ENCODE measurements at places on chromosomes 3 and 15.

GRCh38 chr3:161644891-161645635, 148.5 kb downstream of the OTOL1 start:
- DNase-seq, result no peak

- no peak for DNase-seq
These were observed 152.3 kb downstream of the SMAD6 start for GRCh38 chr15:66854012-66854965.

DNA sequence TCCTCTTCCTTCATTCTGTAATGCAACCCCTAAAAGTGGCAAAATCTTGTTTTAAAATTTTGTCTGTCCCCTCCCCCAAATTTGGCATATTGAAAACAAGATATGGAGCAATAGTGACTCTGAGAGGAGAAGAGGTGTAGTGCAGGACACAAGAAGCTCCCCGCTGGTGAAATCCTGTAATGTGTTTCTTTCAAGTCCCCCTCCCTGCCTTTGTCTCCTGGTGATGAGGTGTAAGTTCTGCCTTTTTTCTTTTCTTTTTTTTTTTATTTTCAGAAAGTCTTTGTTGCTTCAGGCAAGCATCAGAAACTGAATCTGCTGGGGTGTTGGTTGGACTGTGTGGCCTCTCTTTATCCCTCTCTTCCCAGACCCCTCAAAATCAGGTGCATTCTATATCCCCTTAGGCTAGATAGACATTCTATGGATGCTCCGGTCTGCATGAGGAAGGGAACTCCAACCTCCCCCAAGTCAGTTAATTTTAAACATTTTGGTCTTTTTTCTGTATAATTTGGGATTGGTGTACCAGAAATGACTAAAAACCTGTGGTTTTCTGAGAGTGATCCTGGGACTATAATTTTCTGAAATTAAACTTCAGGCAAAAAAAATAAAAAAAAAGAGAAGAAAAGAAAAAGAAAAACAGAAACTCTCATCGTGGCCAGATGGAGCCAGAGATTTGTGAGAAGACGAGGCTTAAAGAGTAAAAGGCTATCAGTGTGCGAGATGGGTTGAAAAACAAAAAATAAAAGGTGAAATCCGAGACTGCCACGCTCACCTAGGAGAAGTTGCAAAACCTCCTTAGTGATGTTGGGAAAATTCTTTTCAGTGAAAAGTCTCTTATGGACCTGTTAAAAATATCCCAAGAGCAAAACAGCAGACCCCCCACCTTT, 21.4 kb downstream of the ACKR2 start:
- DNase-seq, result no peak

GRCh38 chr15:90055182-90055581, 47.1 kb downstream of the IDH2 start:
- no peak for DNase-seq

DNA sequence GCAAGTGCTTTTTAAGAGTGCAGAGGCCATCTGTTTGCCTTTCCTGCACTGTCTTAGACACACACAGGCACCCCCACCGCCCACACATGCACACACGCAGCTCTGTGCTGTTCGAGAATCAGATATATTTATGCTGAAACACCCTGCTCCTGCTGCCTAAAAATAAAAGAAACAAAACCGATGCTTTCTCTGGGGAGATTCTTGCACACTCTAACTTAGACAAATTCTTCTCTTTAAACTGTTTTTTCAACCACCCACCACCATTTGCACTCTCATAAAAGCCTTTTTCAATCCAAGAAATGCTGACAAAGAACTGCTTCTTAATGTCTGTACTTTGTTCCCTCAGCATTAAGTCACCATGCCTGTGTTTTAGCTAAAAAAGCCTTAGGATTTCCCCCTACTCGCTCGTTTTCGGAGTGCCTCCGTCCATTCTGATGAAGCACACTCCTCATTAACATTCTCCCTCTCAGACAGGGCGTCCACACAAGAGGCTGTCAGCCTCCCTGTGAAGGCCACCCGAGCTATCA, 26.2 kb downstream of the SLC12A8 start:
- no peak for DNase-seq

DNA sequence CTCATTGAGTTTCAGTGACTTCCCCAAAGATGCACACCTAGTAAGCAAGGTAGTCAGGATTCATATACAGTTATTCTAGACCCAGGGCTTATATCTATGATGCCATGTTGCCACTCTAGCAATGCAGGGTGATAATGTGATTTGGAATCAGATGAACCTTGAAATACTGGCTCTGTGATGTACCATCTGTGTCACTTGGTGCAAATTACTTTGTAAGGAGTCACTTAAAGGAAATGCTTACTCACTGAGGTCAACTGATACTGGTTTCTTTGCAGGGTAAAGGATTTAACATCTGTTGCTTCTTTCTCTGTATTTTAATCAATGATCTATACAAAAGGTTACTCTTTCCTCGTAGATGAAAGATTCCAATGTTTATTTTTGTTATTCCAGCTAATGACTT, 10.8 kb downstream of the ASB14 start:
- no peak for DNase-seq

- no peak for DNase-seq
These were observed 71.3 kb upstream of the CTXND1 start for GRCh38 chr15:80323285-80323684.

DNA sequence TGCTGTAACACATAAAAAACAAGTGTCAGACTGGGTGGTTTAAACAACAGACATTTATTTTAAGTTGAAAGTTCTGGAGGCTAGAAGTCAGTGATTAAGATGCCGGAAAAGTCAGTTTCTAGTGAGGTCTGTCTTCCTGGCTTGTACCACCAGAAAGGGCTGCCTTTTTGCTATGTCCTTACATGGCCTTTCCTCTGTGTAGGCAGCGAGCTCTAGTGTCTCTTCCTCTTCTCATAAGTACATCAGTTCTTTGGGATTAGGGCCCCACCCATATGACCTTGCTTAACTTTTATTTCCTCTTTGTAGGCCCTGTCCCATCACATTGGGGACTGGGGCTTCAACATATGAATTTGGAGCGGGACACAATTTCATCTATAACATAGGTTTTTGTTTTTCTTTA, 128.0 kb downstream of the BBX start:
- DNase-seq, result no peak

DNA sequence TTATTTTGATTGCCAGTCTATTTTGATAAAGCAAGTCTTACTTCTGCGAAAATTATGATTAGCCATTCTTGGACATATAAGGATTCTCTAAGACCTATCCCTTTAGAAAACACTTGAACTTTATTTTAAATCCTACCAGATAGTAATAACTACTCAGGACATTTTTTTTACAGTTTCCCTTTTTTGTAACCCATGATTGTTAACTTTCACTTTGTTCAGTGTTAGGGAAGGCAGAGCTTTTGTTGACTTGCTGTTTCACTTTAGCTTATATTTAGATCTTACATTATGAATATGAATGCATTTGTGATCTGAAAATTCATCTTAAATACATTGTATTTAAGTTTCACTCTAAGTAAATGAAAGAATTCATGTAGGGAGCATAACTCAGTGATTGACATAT, 167.0 kb downstream of the AKAP13 start:
- no peak for DNase-seq

GRCh38 chr3:152650177-152650576, 184.8 kb upstream of the P2RY1 start:
- no peak for DNase-seq

GRCh38 chr3:143241481-143241951, 121.9 kb downstream of the CHST2 start:
- no peak for DNase-seq

DNA sequence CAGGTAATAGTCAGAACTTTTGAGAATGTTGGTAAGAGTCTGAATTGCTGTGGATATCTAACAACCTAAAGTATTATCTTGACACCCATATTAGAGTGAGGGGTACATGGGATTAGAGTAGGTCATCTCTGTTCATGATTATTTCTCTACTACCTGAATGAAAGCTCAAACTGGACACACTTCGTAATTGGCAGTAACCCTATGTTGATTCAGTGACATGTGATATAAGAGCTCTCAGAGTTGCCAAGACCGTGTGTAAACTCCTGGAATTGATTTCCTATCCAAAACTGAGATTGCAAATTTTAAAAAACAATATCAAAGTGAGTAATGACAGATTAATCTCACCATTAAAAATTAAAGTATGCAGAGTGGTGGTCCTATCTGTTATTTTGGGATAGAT, 214.8 kb upstream of the ARHGEF26 start:
- no peak for DNase-seq

DNA sequence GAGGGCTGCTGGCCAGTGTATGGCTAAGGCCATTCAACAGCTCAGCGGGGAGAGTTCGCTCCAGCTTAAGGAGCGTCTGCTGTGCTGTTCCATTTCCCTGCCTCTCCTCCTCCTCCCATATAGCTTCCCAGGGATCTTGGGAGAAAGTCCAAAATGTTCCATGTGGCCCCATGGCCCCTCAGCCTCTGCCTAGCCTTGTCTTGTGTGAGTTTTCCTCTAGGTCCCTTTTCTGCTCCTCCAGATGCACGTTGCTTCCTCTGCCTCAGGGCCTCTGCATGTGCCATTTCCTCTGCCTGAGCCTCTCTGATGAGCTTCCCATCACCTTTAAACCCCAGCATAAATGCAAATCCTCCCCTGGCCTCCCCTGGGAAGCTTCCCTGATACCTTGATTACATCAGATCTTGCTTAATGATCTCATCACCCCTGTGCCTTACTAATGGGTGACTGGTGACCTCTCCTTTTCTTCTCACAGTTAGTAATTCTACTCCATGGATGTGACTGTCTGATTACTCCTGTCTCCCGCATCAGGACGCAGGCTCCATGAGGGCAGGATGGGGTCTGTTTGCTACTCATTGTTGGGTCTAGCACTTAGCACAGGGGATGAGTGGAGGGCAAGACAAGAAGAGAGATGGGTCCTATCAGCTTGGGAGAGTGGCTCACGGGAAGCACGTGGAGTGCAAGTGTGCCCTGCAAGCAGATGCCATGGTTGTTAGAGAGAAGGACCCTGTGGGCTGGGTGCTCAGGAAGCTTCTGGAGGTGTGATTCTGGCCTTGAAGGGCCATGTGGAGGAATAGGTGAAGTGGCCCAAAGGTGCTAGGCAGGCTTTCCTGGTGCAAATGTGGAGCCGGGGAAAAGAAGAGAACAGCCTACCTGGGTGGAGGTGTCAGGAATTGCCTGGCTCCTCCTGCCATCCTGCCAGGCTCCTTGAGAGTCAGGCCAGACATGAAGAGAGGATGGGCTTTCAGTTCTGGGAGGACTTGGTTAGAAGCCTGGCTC, 23.8 kb downstream of the ITGA11 start:
- DNase-seq, result no peak

DNA sequence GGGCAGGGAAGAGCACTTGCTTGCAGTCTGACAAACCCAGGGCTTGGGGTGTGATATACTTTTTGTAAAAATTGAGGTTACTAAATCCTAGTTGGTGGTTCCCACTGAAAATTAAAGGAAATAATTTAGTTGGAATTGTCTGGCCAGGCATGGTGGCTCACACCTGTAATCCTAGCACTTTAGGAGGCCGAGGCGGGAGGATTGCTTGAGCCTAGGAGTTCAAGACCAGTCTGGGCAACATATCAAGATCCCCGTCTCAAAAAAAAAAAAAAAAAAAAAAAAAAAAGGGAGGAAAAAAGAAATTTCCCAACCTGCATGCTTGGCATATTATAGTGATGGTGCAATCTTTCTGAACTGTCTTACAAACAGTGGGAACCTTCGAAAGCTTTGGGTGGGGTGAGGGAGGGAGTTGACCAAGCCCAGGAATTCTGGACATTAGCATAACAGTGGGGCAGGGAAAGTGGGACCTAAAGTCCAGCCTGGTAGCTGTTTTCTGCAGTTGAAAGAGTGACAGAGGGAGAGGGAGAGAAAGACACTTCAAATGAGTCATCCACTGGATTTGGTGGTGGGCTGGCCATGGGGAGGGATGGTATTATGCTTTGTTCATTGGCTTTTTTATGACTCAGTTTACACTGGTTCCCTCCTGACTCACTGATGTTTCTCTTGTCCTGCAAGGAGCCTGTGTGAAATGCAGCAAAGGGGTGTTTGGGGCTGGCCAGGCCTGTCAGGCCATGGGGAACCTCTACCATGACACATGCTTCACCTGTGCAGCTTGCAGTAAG, 41.1 kb downstream of the LIMD1 start:
- DNase-seq, result no peak

DNA sequence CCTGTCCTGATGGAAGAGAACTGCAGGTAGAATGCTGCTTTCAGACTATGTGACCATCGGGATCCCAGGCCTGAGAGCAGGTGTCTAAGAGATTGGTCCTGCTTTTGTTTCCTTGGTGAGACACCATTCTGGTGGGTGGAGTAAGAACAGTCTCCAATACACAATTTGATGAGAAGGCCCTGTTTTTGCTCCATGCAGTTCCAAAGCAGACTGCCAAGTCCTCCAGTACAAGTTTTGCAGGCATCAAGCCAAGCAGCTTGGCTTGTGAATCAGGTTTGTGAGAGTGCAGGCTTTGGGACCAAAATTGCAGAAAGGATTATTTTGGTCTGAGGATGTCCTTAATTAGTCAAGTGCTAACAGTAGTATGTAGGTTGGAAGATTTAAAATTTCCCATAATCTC, 381.6 kb downstream of the FOXP1 start:
- no peak for DNase-seq

- DNase-seq, result no peak
These were observed 595.1 kb upstream of the TGFBR2 start for GRCh38 chr3:30011237-30011803.

Measured in stimulated activated CD4-positive, alpha-beta T cell treated with anti-CD3 and anti-CD28 coated beads, Interleukin-15, amount 100 ng/mL, for 1 hour (primary cell).